ENCODE measurements at places on chromosomes 16 and 17.

GRCh38 chr17:58336456-58337209, 8.0 kb upstream of the TSPOAP1 start:
- DNase-seq = no peak

- no peak for DNase-seq
Measured at GRCh38 chr17:36920032-36921005, 17.0 kb upstream of the LHX1 start.

- DNase-seq = no peak
Measured at GRCh38 chr16:66596986-66597848, 7.3 kb upstream of the CMTM3 start.

GRCh38 chr17:79938336-79939093, 97.2 kb downstream of the TBC1D16 start:
- DNase-seq = no peak

DNA sequence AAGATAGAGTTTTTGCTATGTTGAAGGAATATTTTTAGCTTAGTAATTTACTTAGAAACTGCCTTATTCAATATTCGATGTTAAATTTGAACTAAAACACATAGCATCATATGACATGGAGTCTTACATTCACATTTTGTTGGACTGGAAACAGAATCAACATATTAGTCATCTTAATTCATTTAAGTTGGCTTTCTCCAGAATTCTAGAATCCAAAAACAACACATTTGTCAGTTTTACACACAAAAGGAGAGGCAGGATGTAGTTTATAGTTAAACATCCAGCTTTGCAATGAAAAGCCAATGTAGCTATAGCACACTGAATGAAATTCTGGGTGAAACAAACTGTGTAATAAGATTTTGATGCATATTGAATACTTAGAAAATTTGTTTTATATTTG, 43.3 kb downstream of the WWOX start:
- no peak for DNase-seq

GRCh38 chr17:54891176-54891821, 9.4 kb upstream of the TOM1L1 start:
- no peak for DNase-seq

DNA sequence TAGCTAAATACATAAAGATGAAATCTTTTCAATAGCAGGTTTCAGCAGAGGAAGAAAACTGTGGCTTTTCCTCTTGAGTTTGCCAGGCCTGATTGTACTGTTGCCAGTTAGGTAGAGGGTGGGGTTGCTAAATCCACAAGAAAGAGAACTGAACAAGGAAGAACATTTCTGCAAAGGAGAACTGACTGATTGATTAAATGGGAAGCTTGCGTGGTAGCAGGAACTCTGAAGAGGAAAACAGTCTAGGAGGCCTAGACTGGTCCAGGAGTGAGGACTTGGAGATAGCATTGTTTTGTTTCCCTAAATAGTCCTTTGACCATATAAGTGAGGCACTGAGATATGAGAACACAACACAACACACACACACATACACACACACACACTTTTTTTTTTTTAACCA, 18.8 kb downstream of the LRRC36 start:
- DNase-seq = no peak

DNA sequence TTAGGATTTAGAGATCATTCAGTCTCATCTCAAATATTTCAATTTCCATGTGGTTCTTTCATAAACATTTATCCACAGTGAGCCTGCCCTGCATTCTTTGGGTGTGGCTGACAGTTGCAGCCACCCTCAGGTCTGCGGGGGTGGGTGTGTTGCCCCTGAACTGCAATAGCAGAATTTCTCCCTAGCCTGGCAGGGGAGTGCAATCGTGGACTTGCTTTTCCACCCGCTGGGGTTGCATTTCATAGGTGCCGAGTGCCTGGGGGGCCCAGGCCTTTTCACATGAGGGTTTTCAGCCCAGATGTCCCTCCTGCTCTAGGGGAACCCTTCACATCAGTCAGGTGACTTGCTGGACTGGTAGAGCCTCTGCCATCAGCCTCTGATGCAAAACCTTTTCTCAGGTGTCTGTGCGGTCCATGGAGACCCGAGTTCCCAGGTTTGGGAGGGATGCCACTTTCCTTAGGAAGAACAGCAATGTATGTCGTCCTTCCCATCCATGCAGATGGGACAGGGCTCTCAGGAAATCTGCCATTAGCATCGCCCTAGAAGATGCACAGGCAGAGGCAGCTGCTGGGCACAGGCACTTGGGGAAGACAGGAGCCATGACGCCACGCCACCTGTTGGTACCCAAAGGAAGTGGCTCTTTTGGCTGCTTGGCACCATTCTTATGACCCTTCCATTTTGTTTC, 2.4 kb upstream of the USP36 start:
- DNase-seq = peak; percentile 28

GRCh38 chr17:37719866-37720265, 25.0 kb downstream of the HNF1B start:
- DNase-seq = no peak

- DNase-seq = no peak
Measured at GRCh38 chr16:89320782-89321501, 103.4 kb downstream of the ZNF778 start.

DNA sequence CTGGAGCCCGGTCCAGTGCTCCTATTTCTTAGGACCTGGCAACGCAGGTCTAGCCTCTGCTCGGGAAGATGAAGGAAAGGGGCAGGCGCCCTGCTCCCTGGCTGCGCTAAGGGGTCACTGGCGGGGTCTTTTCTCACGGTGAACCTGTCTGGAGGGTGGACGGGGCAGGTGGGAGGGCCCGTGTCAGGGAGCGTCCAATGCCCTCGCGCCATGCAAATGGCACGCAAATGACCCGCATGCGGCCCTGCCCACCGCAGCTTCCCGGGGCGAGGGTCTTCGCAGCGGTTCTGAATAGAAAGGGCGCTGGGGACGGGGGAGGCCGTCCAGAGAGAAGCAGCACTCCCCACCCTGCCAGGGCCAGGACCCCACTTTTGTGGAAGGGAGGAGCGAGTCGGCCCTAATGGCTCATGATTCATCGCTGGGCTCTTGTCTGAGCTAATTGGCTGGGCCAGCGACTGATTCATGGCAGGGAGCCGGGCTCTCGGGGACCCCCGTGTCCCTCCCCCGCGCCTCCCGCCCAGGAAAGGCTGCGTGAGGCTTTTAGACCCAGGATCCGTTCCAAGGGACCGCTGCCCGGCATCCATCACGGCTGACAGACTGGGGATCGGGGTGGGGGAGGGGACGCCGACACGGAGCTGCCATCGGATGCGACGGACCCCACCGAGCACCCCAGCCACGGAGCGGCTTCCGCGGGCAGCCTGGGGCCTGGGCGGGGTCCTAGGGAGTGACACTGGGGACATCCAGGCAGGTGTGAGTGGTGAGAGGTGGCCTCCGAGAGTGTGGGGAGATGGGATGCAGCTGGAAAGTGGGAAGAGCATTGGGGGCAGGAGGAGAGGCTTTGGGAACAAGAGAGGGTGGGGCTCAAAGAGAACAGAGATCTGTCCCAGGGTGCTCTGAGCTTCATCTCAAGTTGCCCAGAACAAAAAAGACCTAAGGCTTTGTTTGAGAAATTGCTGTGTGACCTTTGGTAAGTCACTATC, 25.0 kb upstream of the NGFR start:
- no peak for DNase-seq

GRCh38 chr17:78958641-78959127, 21.0 kb downstream of the LGALS3BP start:
- DNase-seq = no peak

- DNase-seq = no peak
Measured at GRCh38 chr17:32327911-32328310, 14.1 kb downstream of the C17orf75 start.

DNA sequence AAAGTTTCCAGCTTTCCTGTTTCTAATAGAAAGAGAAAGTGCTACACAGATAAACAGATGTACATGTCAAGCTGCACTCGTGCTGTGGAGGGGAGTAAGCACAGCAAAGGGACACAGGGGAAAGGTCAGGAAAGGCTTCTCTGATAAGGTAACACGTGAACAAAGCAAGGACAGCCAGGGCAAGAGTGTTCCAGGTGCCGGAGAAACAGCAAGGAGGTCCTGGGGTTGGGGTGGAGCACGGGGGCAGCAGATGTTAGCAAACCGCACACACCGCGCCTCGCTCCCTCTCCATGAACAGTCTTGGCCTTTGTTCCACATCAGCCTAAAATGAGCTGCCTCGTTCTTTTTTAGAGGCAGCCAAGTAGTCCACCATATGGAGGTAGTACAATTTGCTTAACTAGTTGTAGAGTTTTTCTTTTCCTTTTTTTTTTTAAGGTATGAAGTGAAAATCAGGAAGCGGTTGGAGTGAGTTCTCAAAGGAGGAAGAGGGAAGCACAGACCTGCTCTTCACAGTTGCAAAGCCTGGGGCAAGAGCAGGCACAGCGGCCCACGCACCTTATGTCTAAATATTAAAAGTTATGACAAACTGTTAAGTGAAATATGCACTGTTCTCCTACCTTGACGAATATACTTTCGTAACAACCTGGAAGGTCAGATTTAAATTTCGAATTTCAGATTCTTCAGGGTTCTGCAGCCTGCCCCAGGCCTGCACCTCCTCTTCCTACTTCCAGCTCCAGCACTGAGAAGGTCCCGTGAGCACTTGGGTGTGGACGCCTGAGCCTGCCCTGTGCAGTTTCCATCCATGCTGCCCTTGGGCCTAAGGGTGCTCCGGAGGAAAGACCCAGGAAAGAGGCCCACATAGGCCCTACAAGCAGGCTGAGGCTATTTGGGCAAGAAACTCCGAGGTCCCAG, 41.5 kb upstream of the RPH3AL start:
- DNase-seq = no peak

DNA sequence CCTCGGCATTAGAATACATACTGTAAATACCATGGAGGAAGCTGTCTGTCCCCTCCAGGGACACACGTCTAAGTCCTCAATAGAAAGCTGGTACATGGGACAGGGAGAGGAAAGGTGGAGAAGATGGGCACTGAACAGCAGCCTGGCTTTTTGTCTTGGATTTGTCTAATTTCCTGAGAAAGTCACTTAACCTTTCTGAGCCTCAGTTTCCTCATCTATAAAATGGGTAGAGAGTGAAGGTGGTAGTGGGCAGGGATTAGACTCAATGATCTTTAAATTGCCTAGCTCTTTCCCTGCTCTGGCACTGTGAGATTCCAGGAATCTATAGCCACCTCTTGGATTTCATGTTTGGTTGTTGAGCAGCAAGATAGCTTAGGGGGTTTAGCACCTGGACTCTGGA, 96.2 kb downstream of the ASIC2 start:
- DNase-seq = no peak

DNA sequence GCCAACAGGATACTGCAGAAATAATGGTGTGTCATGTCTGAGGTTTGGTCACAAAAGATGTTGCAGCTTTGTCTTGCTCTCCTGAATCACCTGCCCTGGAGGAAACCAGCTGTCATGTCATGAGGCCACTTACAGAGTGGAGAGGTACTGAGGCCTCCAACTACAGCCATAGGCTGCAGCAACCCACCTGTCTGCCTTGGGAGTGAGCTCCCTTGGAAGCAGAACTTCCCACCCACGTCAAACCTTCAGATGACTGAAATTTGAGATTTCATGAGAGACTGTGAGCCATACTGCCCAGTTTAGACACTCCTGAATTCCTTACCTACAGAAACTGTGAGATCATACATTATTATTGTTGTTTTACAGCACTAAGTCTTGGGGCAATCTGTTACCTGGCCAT, 475.9 kb downstream of the HS3ST3B1 start:
- no peak for DNase-seq
